ENCODE measurements at places on chromosomes 3 and 15. TPM values are rescaled to one million over a fixed set of nuclear protein-coding genes. Genes with fewer than 3 reads are reported as not detected.

GRCh38 chr15:66700412-66700801, 1.6 kb upstream of the SMAD6 start:
- DNase-seq, result no peak
- H3K36me3 ChIP-seq, result no peaks in the 10 kb centered on the region
- 0 out of 2 replicates have a peak overlapping the region, but pooled peaks have one; percentile 12 for H3K27ac ChIP-seq
- H3K27me3 ChIP-seq, result peaks cover 23% of the 10 kb centered on the region

GRCh38 chr3:110180733-110181132, 843.4 kb upstream of the DPPA4 start:
- H3K36me3 ChIP-seq, result no peaks in the 10 kb centered on the region
- no peak for DNase-seq
- H3K27ac ChIP-seq, result no peak overlapping the region
- H3K27me3 ChIP-seq, result no peaks in the 10 kb centered on the region
- H3K4me3 ChIP-seq, result no peak overlapping the region

The STXBP5L gene
- 5.9 TPM for total RNA-seq

- no peaks in the 10 kb centered on the region for H3K36me3 ChIP-seq
- 0 out of 2 replicates have a peak, but pooled peaks cover 3% of the 10 kb centered on the region for H3K4me1 ChIP-seq
- no peak overlapping the region for H3K27ac ChIP-seq
- H3K27me3 ChIP-seq, result no peaks in the 10 kb centered on the region
- DNase-seq, result peak; percentile 30
Observed at GRCh38 chr3:125202197-125202596, 10.4 kb downstream of the SLC12A8 start.

GRCh38 chr3:73073091-73073707, 11.7 kb downstream of the EBLN2 start:
- H3K4me1 ChIP-seq, result peaks cover 31% of the 10 kb centered on the region
- no peak for DNase-seq
- no peaks in the 10 kb centered on the region for H3K36me3 ChIP-seq
- no peaks in the 10 kb centered on the region for H3K27me3 ChIP-seq

DNA sequence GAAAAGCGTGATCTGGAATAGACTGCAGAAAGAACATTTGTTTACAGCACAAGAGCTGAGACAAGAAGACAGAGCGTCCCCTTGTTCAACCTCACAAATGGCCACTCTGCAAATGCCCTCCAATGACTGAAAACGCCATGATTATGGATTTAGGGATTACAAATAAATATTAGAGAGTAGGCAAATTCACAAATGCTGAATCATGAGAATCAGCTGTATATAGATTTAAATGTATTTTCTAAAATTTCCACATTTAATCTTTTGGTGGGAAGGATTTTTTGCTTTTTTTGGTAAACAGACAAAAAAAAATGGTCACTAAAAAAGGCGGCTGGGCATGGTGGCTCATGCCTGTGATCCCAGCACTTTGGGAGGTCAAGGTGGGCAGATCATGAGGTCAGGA, 10.6 kb upstream of the POLG start:
- H3K4me1 ChIP-seq, result peaks cover 5% of the 10 kb centered on the region
- H3K36me3 ChIP-seq, result no peaks in the 10 kb centered on the region
- H3K27ac ChIP-seq, result peak overlapping the region; percentile 53
- no peak overlapping the region for H3K4me3 ChIP-seq

DNA sequence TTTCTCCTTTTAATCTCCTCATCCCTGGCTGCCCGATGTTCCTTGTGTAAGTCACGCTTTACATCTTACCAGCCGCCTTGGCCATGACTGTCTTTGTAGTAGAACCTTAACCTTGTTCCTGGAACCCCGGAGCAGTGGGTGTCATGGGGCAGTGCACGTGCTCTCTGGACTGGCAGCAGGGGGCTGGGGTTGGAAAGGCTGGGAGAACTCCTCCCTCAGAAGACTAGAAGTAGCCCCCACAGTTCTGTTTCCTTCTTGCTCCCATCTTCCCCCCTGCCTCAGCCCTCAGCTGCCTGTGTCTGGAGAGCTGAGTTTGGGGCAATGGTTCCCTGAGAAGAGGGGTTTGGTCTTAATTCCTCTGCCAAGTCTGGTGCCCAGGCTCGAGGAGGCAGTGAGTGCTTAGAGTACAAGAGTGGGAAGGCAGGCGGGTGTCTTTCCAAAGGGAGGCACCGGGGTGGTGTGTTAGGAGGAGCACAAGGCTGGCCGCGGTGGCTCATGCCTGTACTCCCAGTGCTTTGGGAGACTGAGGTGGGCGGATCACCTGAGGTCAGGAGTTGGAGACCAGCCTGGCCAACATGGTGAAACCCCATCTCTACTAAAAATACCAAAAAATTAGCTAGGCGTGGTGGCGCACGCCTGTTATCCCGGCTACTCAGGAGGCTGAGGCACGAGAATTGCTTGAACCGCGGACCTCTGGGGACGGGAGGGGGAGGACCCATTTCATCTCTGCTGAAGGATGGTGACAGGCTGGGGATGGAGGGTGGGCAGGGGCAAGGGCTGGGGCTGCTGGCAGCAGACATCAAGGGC, 100.4 kb downstream of the VGLL4 start:
- H3K4me3 ChIP-seq, result no peak overlapping the region
- peak; percentile 5 for DNase-seq
- H3K4me1 ChIP-seq, result no peaks in the 10 kb centered on the region
- no peaks in the 10 kb centered on the region for H3K36me3 ChIP-seq
- H3K27me3 ChIP-seq, result no peaks in the 10 kb centered on the region

DNA sequence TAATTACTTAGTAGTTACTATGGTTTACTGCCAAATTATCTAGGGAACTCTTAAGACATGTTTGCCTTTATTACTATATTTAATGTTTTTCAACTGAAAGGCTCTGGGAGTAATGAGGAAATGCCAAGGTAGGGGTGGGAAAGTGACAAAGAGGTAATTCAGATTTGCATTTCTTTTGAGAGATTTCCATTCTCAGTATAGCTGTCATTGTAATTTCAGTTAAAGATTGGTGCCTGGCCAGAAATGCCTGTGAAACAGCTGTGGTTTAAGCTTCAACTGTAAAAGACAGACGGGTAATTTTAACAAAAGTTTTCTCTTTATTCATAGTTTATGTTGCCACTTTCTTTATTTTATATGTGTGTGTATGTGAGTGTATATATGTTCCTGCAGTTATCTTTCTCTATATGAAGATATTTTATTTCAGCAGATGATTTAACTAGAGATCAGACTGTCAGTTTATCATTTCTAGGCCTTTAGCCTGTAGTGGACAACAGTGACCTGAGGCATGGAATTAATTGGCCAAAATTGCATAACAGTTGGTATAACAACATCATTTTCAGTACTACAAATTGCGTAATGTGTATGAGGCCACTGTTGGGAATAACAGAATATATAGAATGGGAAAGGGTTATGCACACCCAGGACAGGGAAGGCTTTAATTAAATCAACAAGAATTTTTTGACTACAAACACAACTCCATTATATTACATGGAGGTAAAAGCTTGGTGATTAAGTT, 119.0 kb downstream of the BBX start:
- no peak for DNase-seq
- no peaks in the 10 kb centered on the region for H3K27me3 ChIP-seq
- H3K4me1 ChIP-seq, result peaks cover 30% of the 10 kb centered on the region
- H3K27ac ChIP-seq, result no peak overlapping the region

GRCh38 chr15:29921130-29921601, 98.9 kb upstream of the TJP1 start:
- H3K4me1 ChIP-seq, result peaks cover 57% of the 10 kb centered on the region
- peak overlapping the region; percentile 13 for H3K4me3 ChIP-seq
- no peaks in the 10 kb centered on the region for H3K36me3 ChIP-seq
- DNase-seq, result peak; percentile 38
